ENCODE measurements at places on chromosomes 1 and 21.

GRCh38 chr1:86516335-86516734 is 30.5 kb upstream of the CLCA4 start:
- no peak for DNase-seq

GRCh38 chr1:82279241-82279640 is 478.5 kb downstream of the ADGRL2 start:
- no peak for DNase-seq

DNA sequence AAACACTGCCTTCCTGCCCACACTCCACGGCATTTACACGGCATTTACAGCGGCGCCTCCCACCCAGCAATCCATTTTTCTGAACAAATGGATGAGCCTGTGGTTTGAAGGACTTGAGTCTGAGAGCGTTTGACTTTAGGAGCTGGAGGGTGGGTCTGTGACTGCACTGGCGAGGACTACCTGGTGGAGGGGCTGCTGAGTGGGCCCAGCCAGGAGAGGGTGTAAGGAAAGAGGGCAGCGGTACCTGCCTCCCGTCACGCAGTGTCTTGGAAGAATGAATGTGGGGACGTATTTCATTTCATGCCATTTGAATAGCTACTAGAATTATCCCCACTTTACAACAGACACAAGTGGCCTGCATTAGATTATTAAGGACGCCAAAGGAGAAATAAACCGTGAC is 62.9 kb downstream of the B3GALT5 start:
- no peak for DNase-seq

DNA sequence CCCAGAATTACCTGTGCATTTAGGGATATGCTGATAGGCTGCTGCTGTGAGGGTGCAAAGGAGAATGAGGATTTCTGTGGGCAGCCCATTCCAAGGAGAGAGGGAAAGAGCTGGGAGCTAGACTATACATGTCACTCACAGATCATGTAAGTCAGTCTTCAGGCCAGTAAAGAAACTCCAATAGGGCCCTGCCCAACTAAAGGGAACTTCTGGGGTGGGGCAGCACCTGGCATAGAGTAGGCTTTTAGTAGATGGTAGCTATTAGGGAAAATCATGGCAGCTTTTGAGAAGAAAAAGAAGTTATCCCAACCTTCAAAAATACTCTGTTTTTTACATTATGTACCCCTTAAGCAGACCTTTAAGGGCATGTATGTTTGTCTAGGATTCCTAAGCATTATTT is 89.6 kb downstream of the ST6GALNAC3 start:
- no peak for DNase-seq

DNA sequence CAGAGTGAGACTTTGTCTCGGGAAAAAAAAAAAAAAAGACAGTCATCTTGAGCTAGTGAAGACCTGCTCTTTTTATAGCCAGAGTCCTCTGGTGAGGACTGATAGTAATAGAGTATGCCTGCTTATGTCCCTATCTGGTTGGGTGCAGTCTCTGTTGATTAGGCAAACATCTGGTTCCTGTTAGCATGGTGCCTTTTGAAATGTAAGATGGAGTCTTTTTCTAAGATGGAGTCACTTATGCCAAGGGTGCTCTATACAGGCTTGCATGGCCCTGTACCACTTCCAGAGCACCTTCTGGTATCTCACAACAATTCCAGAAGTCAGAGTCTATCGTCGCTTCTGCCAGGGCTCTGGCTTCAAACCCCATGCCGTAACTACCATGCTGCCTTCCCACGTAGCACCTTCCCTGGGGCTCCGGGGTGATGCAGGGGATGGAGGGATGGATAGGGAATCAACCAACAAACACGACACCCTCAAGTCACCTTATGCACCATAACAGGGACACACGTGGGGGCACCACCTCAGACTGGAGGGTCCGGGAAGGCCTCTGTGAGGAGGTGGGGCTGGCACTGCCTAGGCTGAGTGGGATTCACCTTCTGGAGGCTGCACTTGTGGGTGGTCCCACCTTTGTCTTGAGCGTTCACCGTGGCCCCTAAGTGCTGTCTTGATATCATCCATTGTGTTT is 11.6 kb upstream of the PADI6 start:
- no peak for DNase-seq

DNA sequence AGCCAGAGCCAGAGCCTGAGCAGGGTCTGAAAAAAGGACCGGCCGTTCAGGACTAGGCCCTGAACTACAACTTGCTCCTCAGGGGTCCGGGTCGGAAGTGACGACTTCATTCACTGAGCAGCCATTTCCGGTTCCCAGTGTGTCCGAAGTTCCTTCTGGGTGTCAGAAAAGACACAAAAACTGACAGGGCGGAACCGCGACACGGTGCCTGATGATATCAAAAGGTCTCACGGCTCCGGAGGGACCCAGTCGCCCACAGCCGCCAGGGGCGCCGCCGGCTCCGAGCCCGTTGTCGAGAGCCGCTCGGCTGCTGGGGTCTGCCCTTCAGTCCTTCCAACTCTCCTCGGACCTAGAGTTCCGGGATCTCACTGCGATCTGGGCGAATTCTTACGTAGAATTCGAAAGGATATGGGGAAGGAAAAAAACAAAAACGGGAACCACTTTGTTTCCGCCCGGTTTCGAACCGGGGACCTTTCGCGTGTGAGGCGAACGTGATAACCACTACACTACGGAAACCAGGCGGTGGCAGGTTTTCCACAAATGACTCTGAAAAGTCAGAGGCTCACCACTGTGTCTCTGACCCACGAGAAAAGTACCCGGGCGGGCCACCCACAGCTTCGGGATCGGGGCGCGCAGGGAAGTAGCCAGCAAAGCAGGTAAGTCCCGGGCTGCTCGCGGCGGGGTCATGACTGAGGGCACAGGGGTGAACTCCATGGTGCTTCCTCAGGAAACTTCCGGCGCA is 31.8 kb upstream of the CFAP126 start:
- DNase-seq, result peak; percentile 76

- no peak for DNase-seq
Measured at GRCh38 chr1:150981805-150982712, at the start of gene ANXA9. ANXA9 (plus strand) TSS chr1:150982292; CDS start chr1:150983106, 814 bp downstream.

Data from T-helper 17 cell (primary cell).